ENCODE measurements at places on chromosomes 4 and X.

DNA sequence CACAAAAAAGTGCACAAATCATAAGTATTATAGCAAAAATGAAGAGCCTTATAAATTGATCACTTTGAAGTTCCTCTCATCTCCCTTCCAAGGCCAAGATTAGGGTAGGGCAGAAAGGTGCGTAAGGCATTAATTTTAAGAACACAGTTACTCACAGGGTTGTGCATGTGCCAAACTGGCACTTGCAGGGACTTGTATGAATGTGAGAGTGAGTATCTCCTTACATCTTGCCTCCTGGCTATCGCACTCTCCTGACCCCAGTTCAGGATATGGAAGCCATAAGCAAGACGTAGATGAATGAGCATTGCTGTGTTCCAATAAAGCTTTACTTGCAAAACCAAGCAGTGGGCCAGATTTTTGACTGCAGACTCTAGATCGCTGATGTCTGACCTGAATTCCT, 510.1 kb upstream of the AADAT start:
- DNase-seq: no peak

GRCh38 chr4:109752525-109752924, 22.7 kb upstream of the PLA2G12A start:
- no peak for DNase-seq

GRCh38 chr4:138492176-138492575, 250.0 kb upstream of the SLC7A11 start:
- no peak for DNase-seq

- no peak for DNase-seq
Observed at GRCh38 chrX:152821145-152821765, 9.3 kb downstream of the CETN2 start.

DNA sequence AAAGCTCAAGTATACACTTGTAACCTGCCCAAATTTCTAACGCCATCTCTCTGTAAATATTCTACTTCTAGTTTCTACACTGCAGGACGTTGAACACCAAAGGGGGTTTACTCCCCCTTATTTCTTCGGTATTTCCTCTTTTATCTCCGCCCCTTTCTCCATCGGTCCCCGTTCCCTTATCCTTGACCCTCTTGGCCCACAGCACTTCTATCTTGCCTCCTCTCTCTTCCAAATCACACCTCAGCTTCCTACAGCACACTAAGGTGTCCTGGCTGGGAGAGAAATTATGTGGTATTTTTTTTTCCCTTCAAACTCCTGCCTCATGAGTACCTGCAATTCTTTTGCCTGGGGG, 715 bp downstream of the ZMAT1 start:
- DNase-seq: no peak

DNA sequence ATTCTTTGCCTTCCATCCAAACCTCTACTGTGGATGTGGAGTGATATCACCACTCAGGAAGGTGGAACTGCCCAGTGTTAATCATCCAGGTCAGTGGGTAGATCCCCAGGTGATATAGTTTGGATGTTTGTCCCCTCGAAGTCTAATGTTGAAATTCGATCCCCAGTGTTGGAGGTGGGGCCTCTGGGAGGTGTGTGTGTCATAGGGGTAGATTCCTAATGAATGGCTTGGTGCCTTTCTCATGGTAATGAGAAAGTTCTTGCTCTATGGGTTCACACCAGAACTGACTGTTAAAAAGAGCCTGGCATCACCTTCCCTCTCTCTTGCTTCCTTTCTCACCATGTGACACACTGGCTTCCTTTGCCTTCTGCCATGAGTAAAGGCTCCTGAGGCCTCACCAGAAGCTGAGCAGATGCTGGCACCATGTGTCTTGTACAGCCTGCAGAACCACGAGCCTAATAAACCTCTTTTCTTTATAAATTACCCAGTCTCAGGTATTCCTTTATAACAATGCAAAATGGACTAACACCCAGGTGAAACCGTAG, 6.8 kb upstream of the SOWAHB start:
- no peak for DNase-seq

DNA sequence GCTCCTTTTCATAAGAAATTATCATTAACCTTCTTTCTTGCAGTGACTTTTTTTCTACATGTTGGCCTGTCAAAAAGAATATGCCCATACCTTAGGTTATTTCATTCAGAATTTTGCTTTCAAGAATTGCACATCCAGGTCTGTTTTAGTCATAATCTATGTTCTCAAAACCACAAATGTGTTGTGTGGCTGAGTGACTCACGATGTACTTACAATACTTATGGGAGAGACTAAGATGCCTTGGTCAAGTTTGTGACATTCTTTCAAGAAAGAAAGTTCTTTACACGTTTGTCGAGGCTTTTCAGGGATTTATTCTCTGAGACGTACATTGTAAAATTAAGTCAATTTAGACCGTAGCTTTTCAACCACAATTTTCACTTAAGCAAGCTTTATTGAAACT, 396.7 kb downstream of the FSTL5 start:
- no peak for DNase-seq

GRCh38 chrX:148513661-148514060, 13.2 kb downstream of the AFF2 start:
- no peak for DNase-seq

- DNase-seq: no peak
Observed at GRCh38 chr4:1266881-1267763, 18.2 kb upstream of the CTBP1 start.

GRCh38 chr4:112514647-112515197, 1.3 kb downstream of the NEUROG2 start:
- DNase-seq: no peak
